T-cell (primary cell): ENCODE measurements at places on chromosomes 4 and X.

DNA sequence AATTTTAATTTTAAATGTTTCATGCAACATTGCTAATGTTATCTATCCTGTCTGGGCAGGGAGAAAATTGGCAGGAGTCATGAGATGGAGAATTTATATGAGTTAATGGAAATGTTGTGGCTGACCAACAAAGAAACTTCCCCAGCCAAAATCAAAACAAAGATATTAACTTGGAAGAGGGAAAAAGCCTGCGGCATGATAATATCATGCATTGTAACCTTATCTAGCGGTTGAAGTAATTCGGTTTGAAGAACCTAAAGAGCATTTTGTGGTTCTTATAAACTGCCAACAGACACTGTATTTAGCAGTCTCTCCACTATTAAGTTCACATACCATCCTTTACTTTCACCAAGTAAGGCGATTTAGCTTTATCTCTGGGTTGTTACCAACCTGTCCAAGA is 42.3 kb downstream of the DKK2 start:
- no peak for DNase-seq

DNA sequence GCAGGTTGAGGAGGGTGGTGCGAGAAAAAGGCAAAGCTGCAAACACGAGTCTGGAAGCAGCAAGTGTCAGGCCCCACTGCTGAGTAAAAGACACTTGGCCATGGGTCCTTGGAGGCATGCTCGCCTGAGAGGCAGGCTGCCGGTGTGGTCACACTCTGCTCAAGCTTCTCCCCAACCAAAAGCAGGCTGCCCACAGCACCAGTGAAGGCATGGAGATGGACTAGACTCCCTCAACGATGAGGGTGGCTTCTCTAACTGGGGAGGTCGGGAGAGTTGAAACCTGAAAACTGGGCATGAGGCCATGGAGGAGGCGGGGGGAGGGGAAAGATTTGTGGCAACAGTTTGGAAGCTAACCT is 86.5 kb downstream of the ATG4A start:
- no peak for DNase-seq

- no peak for DNase-seq
Measured at GRCh38 chr4:164087733-164088132, 593.2 kb downstream of the TMA16 start.

DNA sequence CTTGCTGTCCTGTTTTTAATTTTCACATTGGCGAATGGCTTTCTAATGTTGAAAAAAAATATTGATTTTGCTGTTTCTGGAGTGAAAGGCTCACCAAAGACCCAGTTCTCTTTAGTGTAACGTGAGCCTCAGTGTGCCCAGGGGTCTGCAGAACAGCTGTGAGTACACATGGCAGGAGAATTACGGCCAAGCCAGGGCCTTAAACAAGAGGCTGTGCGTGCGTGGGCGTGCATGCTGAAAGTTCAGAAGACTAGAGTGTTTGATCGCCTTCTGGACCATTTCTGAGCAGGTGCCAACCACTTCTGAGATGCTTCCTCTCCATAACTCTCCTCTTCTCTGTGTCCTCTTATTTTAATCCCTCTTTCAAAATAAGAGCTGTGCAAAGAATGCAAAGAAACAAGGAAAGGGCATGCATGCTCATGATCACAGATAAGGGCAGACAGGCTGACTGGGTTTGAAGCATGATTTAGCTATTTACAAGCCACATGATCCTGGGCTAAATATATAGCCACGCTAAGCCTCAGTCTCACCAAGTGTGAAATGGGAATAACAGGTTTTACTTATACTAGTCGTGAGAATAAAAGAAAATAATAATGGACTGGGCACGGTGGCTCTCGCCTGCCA is 9.9 kb downstream of the PHEX start:
- no peak for DNase-seq

- DNase-seq = no peak
Measured at GRCh38 chr4:80253510-80253909, 13.0 kb upstream of the FGF5 start.

GRCh38 chr4:8700531-8700930 is 108.0 kb downstream of the CPZ start:
- DNase-seq = no peak
